Caudate nucleus (tissue), 63 donors: ENCODE measurements at places on chromosomes 1 and 21.

- no peak for DNase-seq
These were observed 7.8 kb downstream of the PBXIP1 start for GRCh38 chr1:154948079-154948478.

DNA sequence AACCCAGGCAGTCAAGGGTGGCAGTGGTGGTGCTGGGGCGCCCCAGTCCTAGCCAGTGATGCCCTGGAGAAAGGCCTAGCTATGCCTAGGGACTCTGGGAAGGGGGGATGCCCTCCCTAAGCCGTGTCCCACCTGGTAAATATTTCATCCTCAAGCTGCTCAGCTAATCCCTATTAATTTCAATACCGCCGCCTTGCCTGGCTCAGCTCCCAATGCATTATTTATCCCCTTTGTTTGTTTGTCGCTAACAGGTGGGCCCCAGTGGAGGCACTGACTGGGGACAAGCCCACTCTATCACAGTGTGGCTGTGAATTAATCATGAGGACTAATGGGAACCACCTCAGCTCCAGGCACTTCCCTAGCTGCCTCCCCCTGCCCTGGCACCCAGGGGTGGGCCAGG, 22.5 kb downstream of the DMAP1 start:
- DNase-seq = no peak

GRCh38 chr1:55209247-55209646, 5.9 kb downstream of the USP24 start:
- DNase-seq = no peak

DNA sequence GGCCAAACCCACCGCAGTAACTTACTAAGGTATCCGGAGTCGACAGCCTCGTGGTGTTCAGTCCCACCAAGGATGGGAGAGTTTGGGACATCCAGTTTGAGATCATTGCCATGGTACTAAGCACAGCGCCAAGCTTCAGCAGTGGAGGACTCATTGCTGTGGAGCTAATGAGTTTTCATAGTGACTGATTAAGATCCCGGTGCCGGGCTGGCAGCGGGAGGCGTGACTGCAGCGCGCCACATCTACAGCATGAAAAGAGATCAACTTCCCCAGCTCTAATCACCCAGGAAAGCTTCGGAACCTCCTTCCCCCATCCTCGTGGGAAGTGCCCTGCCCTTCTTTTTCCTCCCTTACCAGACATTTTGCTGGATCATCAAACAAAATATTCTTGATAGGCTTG, 149.9 kb downstream of the OLFM3 start:
- DNase-seq = no peak

- DNase-seq = no peak
These were observed 30.5 kb upstream of the FGGY start for GRCh38 chr1:59266180-59266926.

DNA sequence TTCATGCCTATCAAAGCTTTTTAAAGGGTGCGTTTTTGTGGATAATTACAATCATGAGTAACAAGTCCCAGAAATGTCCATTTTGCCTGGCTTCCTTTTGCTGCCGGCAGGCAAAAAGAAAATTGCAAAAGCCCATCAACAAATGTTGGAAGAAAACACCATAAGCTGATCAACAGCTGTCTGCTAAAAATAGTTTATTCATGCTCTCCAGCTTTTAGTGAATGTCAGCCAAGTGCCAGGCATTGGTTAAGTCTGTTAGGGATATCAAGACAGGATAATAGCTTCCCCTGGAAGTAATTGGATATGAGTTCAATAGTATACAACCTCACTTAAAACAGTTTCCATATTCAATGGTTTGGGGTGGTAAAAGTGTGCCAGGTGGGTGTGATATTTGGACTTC, 13.6 kb upstream of the AGMAT start:
- no peak for DNase-seq

GRCh38 chr1:117389284-117389683, 22.0 kb downstream of the MAN1A2 start:
- DNase-seq = no peak

DNA sequence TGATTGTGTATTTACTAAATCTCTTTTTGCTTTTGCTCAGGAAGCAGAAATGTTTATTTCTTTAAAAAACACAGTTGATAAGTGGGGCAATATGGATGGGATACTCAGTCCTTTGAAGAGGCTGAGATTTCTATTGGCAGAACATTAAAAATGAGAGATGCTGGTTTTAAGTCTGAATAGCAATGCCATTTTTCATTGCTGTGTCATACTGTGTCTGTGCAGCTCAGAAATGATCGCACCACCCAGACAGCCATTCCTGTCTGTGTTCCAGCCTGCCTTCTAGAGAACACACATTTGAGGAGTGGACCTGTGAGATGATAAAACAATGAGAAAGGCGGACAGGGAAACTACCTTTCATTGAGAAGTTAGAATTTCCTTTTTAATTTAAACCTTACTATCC, 231.2 kb upstream of the USP24 start:
- no peak for DNase-seq

DNA sequence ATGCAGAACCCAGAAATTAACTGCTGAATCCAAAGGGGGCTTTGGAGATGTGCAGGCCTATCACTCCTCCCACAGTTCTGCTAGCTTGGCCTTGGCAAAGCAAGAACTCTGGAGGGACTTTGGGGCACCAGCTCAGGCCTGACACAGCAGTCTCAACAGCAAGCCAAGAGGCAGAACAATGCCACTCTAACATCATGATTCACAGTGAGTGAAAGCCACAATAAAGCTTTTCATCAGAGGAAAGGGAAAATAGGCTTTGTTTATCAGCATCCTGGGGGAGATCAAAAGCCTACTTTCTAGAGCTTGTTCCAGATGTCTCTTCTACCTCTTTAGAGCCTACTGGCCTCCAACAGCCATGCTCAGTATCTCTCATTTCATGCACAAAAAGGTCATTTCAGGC, 283.4 kb downstream of the KCNH1 start:
- DNase-seq = peak; percentile 78

DNA sequence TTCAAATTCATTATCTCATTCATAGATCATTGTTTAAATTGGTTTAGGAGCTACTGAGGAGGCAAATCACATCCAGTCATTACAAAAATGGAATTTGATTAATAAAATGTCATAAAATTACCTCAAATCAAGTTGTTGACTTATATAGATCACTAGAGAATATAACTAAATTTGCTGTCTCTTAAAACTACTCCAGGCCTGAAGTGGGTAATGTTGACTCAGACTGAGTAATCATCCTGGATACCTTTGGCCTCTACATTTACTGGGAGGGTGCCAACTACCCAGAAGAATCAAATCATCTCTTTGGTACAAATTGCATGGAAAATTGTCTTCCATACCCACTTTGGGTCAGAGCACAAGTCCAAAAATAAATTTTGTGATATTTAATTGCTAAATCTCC, 191.2 kb upstream of the GREM2 start:
- no peak for DNase-seq

- DNase-seq = no peak
These were observed 5.9 kb upstream of the BARHL2 start for GRCh38 chr1:90722874-90723589.

GRCh38 chr1:224883091-224883490, 46.4 kb upstream of the DNAH14 start:
- DNase-seq = no peak

DNA sequence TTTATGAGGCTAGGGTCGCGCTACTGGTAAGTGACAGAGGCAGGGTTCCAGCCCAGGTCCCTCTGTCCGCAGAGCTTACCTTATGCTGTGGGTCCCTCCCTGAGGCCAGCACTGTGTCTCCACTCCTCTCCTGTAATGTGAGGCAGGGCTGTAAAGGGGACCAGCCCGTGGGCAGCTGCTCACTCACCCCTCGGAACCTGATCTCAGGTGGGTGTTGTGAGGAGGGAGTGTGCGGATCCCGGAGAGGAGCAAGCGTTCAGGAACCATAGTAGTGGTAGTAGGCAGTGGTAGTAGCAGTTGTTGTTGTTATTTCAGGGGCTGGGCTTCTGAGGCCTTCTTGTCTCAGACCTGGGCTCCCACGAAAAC, 1.7 kb downstream of the ZC3H12A start:
- DNase-seq = no peak

GRCh38 chr1:8252266-8252951, 65.5 kb upstream of the SLC45A1 start:
- DNase-seq = no peak

GRCh38 chr21:32548978-32549377, 36.3 kb downstream of the TCP10L start:
- DNase-seq = no peak

DNA sequence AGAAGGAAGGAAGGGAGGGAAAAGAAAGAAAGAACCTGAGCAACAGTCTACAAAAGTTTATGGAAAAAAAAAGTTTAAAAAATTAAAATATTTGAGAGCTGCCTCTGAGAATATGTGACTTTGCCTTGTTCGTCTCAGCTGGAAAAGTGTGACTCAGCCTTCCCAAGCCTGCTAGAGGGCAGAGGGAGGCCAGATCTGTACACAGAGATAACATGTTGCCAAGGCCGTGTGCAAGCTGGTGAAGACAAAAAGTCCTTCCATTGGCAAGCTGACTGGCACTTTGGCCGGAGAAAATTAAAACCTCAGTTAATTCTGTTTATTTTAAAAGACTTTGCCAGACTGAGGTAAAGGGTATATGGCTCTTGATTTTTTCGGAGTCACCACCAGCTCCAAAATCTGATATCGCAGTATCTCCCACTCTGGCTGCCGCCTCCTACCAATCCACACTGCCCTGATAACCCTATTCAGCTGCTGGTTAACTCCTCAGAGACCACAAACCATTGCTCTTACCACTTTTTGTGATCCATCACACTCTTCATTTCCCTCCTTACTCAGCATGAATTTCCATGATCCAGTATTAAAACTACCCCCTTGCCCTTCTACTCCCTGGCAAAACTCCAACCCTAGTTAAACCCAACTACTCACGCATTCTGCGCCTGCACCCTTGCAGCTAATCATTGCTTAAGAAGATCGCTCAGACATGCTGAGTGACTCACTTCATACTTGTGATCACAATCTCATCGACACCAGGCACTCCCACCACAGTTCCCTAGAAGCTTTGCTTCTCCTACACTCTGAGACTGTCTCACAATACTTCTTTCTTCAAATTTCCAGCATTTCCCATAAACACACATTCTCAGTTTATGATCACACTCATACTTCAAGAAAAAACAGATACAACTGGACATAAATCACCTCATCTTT, 5.7 kb upstream of the PPP1R15B start:
- no peak for DNase-seq

DNA sequence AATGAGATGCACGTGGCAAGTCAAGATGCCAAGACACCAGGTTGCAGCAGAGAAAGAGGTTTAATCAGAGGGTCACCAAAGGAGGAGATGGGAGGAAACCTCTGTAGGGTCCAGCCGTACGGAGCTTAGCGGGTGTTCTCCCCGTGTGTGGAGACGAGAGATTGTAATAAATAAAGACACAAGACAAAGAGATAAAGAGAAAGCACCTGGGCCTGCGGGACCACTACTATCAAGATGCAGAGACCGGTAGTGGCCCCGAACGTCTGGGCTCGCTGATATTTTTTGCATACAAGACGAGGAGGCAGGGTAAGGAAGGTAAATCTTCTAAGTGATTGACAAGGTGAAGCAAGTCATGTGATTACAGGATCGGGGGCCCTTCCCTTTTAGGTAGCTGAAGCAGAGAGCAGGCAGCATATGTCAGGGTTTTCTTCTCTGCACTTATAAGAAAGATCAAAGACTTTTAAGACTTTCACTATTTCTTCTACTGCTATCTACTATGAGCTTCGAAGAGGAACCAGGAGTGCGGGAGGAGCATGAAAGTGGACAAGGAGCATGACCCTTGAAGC, 41.2 kb upstream of the TDRD10 start:
- DNase-seq = no peak

GRCh38 chr1:47724432-47724999, 272.7 kb downstream of the TRABD2B start:
- DNase-seq = no peak

DNA sequence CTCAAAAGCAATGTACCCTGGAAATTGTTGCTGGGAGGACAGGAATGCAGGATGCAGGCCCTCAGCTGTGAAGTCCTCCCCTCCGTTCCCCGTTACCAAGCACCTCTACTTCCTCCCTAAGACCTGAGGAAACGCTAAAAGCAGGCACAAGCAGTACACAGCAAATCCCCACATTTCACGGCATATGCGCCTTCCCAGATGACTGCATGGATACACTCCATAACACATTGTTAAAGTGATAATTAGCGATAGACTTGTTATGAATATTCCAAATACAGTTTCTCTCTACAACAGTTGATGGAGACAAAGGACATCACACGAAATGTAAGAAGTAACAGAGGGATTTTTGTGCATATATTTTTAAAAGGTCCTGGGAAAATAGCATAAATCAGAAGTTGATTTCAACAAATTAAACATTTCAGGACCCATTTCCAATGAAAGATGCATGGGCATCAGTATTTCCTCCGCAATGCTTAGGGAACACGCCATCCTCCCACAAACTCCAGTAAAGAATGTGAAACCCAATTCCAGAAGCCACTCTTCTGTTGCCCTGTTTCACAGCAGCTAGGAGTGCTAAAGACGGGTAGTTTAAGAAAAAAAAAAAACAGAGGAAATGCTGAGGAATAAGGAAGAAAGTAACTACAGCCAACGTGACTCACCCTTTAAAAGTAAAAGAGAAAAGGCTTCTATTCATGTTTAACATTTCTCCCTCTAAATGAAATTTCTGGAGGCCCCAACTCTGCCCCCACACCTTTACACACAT, 75.5 kb downstream of the HIVEP3 start:
- no peak for DNase-seq

DNA sequence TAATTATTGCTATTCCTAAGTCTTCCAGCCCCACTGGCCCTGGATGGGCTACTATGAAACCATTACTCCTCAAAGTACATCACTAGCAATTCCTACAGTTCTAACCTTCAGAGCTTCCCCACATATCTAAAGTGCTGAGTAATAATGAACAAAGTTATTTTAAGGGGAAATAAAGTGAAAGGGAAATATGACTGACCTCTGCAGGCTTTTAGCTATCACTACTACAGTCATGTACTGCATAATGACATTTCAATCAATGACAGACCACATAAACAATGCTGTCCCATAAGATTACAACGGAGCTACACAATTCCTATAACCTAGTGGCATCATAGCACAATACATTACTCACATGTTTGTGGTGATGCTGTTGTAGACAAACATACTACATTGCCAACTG, 32.5 kb upstream of the ASPM start:
- DNase-seq = no peak

DNA sequence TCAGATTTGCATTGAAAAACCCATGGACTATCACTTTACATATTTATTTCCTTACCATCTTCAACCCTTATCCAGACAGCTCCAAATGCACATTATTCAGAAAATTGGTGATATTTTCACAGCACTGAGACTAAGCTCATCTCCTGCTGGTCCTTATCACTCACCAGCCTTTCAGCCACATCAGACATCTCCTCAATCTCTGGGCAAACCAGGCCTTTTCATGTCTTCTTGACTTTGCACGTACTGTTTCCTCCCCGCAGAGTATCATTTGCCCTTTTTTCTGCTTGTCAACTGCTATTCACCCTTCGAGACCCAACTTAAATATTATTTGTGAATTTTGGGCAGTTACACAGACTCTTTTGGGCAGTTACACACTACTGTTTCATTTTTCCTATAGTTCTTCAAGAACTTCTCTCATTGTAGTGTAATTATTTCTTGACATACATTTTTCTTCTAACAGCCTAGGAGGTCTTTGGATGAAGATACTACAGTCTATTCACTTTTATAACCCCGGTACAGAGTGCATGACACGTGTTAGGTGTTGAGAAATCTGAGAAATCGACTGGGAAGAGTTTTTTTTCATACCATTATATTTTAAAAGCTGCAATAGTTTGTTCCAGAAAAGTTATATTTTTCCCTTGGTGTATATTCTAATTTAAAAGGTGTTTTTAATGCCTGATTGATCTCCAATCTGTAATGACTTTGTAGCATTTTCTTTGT, 98.0 kb downstream of the FGGY start:
- DNase-seq = no peak
